ENCODE measurements at places on chromosomes 6 and 20.
A peak's percentile ranks its signal among the peaks of the same experiment; 100 is the strongest.

- no peak for DNase-seq
Observed at GRCh38 chr6:133834472-133835170, 54.3 kb upstream of the TCF21 start.

- DNase-seq, result no peak
Observed at GRCh38 chr6:131159578-131159977, 24.3 kb downstream of the AKAP7 start.

DNA sequence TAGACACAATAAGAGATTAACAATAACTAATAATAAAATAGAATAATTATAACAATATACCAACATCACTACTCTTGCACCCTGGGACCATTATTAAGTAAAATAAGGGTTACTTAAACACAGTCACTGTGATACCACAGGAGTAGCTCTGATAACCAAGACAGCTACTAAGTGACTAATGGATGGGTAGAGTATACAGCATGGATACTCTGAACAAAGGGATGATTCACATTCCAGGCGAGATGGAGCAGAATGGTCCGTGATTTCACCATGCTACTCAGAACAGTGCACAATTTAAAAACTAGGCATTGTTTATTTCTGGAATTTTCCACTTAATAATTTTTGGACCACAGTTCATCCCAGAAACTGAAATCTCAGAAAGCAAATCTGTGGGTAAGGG lies 80.0 kb upstream of the FUT9 start:
- no peak for DNase-seq

DNA sequence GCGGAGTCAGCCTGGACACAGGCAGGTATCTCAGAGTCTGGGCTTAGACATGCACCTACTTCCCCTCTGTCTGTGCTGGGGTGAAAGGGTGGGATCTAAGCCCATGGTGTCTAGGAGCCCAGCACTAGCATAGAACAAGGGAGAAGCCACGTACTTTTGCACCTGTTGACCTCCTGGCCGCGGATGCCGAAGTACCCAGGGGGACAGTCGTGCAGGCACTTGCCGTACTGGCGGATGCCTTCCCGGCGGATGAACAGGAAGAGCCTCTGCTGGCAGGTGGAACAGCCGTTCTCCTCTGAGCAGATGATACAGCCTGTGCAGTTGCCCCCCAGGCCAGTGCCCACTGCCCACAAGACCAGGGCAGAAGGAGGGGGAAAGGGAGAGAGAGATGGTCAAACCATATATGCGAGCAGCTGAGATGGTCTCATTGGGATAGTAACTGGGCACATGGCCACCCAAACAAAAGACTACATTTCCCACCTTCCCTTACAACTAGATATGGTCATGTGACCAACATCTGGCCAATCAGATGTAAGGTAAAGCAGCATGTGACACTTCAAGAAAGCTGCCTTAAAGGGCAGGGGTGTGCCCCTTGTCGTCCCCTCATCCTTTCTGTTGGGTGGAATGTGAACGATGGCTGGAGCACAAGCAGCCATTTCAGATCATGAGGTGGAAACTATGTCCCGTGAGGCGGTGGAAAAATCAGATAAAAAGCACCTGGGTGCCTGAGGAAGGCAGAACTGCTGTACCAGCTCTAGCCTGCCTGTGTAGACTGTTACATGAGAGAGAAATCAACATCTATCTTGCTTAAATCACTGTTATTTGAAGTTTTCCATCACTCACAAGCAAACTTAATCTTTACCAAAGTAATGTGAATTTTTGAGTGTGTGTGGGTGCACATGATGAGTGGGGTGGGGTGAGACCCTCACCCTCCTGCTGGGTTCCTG lies 34.0 kb downstream of the RSPO4 start:
- no peak for DNase-seq

- DNase-seq, result peak; percentile 97
Observed at GRCh38 chr6:158868890-158869825, 50.0 kb upstream of the EZR start.

- DNase-seq, result no peak
Observed at GRCh38 chr6:144480473-144480872, 195.3 kb downstream of the UTRN start.

DNA sequence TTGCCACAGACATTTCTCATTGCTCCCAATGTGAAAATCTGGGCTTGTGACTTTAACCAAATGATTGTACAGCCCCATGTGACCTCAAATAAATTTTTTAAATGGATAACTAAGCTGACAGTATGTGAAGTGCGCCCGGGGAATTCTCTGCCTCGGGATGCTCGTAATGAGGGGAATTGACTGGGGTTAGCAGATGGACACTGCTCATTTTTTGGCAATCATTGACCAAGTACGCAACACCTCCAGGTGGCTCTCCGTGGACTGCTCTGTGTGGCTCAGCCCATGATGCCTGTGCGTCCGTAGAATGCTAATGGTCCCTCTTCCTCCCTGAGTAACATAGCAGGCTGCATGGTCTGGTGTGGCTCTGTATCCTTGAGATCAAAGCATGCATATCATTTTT lies 42.4 kb downstream of the FARS2 start:
- DNase-seq, result no peak

DNA sequence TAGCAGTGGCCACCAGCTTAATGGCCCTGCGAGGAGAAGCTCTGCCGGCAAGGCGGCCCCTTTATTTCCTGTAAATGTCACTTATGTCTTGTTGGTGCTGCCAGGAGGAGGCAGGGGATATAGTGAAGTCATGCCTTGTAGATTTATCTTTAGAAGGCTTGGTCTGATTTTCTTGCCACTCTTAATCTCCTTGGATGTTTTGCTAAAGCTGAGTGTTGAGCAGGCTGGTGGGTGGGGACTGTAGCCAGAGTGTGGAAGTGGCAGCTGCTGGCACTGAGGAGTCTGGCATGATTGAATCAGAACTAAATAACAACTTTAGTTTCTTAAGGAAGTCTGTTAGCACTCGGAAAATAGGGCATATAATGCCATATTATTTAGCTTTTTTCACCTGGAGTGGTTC lies 77.9 kb downstream of the PHF20 start:
- no peak for DNase-seq

GRCh38 chr6:33633462-33634158 lies 12.5 kb downstream of the ITPR3 start:
- peak; percentile 43 for DNase-seq

GRCh38 chr6:149921361-149921760 lies 1.6 kb downstream of the RAET1G start:
- no peak for DNase-seq

GRCh38 chr6:5786321-5786968 lies 220.3 kb downstream of the NRN1 start:
- no peak for DNase-seq

- no peak for DNase-seq
Observed at GRCh38 chr6:131492932-131493573, 80.0 kb upstream of the ARG1 start.

GRCh38 chr6:3607171-3607570 lies 144.3 kb downstream of the PXDC1 start:
- DNase-seq, result no peak

DNA sequence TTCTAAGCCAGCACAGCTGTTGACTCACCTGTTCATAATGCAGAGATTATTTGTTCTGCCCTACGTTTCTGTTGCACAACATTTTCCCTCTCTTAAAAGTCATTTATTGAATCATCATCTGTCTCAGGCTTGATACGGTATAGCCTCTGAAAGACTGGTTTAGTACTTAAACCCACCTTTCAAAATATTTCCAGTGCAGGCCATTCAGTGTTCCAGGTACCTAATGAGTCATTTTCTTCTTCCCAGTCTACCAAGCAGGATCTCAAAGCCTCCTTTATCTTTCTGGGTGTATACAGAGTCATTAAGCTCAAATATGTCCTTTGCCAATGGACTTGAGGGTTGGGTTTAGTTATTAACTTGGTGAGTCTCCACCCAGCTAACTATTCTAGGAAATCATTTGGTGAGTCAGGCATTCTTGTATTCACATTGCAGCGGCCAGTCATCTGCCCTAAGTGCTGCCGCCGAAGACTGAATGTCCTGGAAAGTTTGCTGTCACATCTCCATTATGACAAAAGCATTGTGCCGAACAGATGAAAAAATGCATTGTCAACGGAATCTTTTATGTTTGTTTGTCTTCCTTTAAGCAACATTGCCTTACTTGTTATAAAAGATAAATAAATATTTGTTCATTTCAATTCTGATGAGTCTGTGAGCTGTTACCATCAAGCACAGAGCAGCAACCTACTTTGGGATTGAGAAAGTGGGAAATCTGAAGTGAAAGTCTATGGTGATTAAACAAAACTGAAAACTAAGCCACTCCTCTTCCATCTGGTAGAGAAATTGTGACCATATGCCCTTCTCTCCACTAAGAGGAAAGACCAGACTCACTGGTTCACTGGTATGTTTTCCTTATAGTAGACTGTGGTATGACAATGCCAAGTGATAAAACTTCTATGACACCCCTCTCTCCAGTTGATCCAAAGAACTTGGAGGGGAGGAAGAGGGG lies 14.3 kb upstream of the FAM135A start:
- DNase-seq, result no peak

DNA sequence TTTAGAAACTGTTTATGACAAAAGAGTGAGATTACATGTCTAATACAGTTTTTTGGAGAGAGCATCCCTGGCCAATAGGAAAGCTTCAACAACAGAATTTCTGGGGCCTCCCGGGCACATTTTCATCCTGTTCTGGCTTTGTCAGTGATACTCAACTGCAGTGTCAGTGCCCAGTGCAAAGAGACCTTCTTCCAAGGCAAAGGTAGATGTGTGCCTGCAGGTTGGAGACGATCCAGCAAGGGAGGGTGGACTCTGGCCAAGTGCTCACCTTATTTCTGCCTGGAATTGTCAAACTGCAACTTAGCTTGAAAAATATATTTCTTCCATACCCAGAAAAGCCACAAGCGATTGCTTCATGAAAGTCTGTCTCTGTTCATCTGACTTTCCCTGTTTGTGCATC lies 211.6 kb upstream of the SNX9 start:
- no peak for DNase-seq

DNA sequence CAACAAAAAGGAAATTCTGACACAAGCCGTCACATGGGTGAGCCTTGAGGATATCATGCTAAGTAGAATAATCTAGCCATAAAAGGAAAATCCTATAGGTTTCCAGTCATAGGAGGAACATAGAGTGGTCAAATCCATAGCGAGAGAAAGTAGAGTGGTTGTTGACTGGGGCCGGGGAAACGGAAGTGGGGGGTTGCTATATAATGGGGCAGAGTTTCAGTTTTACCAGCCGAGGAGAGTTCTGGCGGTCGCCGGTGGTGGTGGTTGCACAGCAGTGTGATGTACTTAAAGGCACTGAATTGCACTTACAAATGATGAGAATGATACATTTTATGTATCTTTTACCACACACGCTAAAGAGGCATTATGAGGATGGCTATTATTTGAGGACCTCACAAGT lies 4.9 kb downstream of the GPR31 start:
- DNase-seq, result no peak

GRCh38 chr20:37927410-37928095 lies 24.6 kb downstream of the VSTM2L start:
- no peak for DNase-seq

GRCh38 chr6:84508981-84509380 lies 255.4 kb downstream of the TBX18 start:
- DNase-seq, result no peak
